ENCODE measurements at places on chromosomes 7 and 10.

DNA sequence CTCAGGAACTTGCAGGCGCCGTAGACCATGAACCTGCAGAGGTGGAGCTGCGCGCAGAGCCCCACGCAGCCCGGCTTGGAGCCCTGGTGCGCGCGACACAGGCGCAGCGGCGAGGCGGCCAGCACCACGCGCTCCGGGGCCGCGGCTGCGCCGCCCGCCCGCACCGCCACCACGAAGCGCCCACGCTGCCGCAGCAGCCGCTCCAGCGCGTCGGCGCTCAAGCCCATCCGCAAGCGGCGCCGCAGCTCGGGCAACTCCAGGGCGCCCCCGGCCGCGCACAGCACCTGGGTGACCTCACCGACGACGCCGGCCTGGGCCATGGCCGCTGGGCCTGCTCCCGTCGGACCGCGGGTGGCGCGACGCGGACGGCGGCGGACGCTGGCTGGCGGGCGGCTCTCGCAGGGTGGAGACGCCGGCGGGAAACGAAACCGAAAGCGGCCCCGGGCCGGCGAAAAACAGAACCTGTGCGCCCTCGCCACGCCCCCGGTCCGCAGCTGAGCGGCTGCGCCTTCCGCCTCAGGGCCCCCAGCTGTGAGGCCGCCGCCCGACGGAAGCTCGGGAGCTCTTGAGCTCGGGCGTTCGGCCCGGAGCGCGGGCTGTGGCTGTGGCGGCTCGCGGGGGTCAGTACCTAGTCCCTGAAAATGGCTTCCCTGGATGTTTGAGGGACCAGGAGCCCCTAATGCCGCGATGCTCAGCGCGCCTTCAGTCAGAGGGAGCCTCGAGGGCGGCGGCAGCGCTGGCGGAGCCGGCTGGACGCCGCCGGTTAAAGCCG, at the start of gene PARP12:
Gene PARP12, minus strand, starts transcription at position 424 of the 772 bp plus-strand sequence. Its CDS starts 104 bp downstream, at position 320.
- peak; percentile 61 for DNase-seq

DNA sequence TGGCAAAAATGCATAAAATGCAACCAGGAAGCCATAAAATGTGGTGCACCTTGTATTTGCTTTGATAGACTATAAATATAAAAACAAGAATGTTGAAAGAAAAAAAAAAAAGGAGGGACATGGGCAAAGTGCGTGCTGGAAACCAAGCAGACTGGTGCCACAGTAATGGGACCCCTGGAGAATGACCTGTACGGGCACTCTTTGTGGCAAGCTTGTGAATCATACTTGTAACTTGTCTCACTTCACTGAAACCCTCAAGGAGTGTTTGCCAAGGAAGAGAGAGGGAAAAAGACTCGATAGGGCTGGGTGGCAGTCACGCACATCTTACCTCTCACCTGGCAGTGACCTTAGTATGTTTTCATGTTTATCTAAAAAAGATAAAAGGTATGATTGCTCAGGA, 1183.6 kb downstream of the GATA3 start:
- no peak for DNase-seq

GRCh38 chr10:100004805-100005510, 4.8 kb downstream of the DNMBP start:
- no peak for DNase-seq

- DNase-seq = no peak
Observed at GRCh38 chr7:137345799-137346449, 2.4 kb upstream of the PTN start.

DNA sequence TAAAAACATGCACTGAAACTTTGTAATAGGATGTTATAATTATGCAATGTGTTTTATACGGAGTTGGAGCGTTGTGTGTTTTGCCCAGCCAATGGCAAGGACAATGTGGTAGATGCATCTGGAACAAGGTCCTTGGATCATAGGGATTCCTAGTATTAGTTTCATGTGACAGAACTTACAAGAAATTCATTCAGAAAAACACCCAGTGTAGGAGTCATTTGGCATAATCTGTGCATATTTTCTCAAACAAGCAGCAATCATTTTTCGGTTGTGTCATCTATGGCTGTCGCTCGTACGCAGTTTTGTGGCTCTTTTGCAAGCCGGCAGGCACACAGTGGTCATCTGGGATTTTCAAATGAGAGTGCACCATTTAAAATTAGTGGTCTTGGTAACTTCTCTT, 19.8 kb downstream of the CREB5 start:
- no peak for DNase-seq

- DNase-seq = peak; percentile 49
Observed at GRCh38 chr7:55065511-55066229, 46.9 kb downstream of the EGFR start.

Measured in AG09319 (cell line).